Left forelimb (tissue), 1 donor: ENCODE measurements at places on chromosomes 7 and 10.
A peak's percentile ranks its signal among the peaks of the same experiment; 100 is the strongest.

DNA sequence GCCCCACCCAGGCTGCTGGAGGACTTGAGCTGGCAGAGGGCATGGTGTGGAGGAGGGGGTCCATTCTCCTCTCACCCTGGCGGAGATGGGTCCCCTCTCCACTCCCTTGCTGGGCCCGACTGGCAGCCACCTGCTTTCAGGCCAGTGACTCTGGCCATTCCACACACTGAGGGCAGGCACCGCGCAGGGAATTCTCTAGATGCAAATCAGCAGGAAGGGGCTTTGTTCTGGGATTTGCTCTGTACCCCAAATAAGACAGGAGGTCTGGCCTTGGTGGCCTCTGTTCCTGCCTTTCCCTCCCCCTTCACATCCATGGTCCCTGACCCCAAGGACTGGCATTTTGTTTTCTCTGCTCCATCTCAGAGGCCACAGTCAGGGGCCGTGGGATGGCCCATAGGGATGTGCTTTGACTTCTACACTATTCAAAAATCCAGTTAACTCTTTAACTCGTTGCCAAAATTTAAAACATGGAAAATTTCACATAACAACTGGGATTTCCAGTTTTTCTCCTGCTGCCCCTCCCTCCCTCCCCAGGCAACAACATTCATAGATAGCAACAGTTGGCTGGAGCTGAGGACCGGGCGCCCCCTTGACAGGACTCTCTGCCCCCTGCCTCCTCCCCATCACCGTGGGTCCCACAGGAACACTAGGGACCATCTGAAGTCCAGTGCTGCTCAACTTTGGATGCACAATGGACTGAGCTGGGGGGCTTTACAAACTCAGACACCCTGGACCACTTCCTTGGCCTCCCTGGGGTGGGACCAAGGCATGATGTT is 33.9 kb downstream of the PPIF start:
- no peak for DNase-seq

- DNase-seq: no peak
Measured at GRCh38 chr10:118101501-118101900, 54.8 kb upstream of the RAB11FIP2 start.

DNA sequence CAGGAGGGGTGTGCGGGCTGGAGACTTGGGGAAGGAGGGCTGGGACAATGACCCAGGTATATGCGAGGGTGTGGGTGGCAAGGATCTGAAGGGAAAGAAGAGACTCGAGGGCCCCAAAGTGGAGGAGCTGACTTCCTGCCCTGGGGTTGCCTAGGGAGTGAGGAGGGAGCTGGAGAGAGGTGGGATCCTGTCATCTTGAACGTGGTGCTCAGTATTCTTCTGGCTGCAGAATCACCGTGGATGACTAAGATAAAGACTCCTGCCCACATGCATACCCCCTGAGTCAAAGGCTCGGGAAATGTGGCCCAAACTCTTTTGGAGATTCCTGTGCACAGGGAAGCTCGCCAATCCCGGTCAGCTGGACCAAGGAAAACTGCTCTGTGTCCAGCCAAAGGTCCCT is 31.2 kb downstream of the COL17A1 start:
- no peak for DNase-seq

- DNase-seq: peak; percentile 76
Measured at GRCh38 chr7:77537778-77538280, 734 bp downstream of the PTPN12 start.

DNA sequence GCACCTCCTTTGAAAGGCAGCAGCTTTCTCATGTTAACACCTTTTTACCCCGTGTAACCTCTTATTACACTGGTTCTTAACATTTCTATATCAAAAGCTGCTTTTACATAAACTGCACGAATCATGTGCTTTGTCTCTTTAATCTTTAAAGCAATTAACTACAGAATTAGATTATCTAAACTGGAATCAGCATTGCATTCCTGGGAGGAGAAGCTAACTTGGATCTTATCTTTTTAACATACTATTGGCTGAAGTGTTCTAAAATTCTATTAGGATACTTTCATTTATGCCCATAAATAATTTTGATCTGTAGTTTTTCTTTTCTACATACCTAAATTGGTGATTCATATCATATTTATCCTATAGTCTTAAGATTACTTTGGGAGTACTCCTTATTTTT is 428.4 kb upstream of the IGFBP3 start:
- no peak for DNase-seq

GRCh38 chr7:15621468-15621867 is 59.7 kb upstream of the AGMO start:
- no peak for DNase-seq

GRCh38 chr7:1385809-1386622 is 73.3 kb downstream of the MICALL2 start:
- DNase-seq: no peak

- DNase-seq: no peak
Measured at GRCh38 chr7:125568799-125569198, 639.2 kb upstream of the POT1 start.

- DNase-seq: no peak
Measured at GRCh38 chr7:974172-974571, 1.2 kb downstream of the COX19 start.

DNA sequence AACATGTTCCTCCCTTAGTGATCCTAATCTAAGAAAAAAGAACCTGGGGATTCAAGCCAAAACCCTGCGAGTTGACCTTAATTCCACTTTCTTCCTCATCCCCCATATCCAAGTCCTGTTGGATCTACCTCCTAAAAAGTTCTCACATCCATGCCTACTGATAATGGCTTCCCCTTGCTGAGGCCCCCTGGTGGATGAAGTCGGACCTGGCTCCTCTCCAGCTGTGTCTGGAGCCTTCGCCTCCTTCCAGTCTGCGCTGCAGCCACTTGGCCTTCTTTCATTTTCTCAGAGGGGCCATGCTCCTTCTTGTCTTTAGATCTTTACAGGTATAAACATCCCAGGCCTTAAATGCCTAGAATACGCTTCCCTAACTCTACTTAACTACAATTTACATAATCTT is 8.1 kb downstream of the PDE1C start:
- no peak for DNase-seq

- no peak for DNase-seq
Measured at GRCh38 chr7:13476881-13477444, 512.5 kb downstream of the ETV1 start.

DNA sequence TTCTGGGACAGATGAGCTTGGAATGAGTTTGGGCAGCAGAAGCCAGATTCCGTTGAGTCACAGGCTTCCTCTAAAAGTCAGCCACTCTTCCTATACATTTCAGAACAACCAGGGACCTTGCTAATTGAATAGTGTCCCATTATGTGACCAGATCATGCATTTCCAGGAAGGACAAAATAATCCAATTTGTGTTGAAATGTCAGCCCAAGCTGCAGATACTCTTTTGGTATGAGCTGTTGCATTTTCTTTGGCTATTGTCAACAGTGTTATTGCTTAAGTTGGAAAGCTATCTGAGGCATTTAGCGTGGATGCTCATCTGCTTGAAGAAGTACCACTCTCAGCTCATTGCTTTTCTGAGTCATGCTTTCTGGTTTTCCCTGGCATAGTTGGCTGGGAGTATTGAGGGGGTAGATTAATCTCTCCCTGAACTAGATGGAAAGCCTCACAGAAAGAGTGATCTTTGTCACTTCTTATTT is 223.7 kb upstream of the HABP2 start:
- no peak for DNase-seq

DNA sequence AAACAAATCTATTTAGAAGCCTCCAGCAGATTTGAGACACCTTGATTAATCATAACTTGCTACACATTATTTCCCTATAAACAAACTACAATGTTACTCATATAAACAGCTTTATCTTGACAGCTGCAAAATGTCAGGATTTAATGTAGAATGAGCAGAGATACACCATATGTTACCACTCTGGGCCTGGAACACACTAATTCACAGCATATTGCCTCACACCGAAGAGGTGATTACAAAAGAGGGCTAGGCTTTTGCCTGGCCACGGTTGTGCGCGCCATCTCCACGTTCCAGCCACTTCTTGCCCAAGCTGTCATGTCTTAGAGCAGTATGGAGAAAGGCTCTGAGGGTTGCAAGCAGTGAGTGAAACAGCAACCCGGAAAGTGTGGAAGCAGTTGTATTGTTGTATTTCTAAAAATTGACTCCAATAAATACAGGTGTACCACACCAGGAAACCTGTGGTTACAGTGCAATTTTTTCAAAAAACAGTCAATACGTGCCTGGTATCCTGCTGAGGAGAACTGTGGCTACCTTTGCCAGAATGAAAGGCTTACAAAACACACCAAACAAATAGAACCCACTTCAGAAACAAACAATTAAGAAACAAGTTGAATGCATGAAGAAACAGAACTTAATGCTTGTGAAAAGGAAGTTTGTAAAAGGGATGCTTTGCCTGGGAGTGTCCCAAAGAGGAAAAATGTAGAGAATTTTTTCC is 498.1 kb downstream of the PLXNA4 start:
- DNase-seq: no peak

DNA sequence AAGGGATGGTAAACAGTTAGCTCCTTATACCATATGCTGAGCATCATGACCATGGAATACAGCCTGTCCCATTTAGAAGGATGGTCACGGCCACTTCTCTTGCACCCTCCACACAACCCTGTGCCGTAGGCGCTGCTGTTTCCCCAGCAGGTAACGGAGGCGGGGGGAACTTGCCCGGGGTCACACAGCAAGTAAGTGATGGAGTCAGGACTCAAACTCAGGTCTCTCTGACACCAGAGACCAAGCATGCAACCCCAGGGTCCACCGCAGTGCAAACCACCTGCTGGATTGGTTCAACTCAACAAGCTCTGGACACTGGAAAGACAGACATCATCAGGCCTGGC is 71.6 kb downstream of the ZRANB1 start:
- DNase-seq: no peak

- no peak for DNase-seq
Measured at GRCh38 chr7:143256932-143257331, 6.3 kb upstream of the GSTK1 start.

DNA sequence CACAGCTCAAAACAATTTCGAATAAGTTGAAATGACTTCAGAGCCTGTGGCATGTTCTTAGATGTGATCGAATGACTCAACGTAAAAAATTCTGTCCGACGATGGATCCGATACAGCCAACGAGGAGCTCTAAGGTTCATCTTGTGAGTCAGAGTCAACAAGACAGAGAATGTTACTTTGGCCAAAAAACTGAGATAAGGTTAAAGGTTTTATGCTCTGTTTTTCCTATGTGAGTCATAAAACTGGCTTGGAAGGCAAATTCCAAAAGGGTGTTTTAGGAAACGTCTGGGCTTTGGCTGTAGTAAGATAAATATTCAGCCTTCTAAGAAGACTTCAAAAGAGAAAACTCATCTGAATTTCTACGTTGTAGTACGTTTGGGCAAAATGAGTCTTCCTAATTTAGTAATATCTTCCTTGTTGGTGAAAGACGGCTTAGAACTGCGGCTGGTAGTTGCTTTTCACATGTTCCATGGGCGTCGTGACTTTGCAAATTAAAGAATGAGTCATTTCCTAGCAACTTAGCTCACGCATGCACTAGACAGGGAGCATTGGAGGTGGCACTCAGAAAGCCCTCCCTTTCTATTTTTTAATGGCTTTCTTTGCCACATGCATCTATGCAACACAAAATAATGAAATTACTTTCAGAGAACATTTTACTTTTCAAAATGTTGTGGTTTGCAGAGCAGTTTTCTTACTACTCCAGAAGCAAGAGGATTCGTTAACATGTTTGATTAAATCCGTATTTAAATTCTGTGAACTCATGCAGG is 28.2 kb downstream of the PFKP start:
- no peak for DNase-seq

DNA sequence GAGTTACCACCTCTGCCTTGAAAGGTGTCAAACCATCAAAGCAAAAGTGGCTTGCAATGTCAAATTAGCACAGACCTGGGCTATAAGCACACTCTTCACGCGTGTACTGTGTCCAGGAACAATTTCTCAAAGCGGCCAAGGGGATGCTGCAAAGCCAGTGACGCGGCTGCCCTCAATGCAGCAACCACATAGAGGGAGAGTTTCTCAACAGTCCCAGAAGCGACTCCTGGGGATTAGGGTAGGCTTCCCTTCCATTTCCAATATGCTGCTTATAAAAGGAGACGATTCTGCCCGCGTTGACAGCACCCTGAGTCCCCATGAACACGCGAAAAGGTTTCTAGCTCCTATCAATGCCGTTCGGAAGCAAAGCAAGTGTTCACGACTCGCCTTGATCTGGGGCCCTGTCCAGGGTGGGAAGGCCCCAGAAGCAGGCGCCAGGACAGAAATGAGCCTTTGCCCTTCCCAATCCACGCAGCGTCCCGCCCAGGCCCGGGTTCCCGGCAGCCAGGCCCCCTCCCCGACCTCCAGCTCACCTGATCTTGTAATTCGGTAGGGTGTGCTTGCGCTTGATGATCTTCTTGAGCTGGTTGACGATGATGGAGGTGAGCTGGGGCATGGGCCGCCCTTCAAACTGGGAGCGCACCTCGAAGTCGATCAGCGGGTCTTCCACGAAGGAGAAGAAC is 1.3 kb downstream of the PDZD8 start:
- DNase-seq: peak; percentile 69

DNA sequence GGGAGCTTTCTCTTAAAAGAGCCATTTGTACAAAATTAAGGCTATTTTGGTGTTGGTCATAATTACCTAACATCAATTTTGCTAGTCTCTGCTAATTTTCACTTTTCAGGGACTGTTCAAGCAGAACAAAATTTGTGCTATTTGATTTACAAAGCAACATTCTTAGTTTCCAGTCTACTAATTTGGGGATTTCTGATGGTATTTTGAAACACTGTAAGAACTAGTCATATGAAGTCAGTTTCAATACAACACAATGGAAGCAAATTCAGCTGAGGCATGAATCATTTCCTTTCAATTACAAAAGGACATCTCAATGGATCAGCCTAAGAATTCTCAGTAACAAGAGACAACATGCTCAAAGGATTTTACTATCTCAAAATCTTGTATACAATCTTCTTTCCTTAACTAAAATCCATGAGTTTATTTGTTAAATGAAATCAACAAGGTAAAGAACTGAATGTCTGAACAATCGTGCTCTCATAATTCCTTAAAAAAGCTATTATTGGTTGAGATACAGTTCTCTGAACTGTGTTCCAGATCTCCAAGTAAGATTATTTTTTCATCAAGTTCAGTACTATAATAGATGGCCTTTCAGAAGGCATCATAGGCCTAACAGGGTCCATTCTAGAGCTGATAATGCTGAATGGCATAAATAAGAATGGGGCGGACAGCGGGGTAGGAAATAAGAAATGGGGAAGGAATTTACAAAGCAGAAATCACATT is 144.6 kb downstream of the NRCAM start:
- no peak for DNase-seq

- no peak for DNase-seq
Measured at GRCh38 chr7:124840435-124840834, 74.8 kb upstream of the GPR37 start.
